A549 (cell line): ENCODE measurements at places on chromosomes 1 and 21. TPM values are rescaled to one million over a fixed set of nuclear protein-coding genes. Genes with fewer than 3 reads are reported as not detected.

DNA sequence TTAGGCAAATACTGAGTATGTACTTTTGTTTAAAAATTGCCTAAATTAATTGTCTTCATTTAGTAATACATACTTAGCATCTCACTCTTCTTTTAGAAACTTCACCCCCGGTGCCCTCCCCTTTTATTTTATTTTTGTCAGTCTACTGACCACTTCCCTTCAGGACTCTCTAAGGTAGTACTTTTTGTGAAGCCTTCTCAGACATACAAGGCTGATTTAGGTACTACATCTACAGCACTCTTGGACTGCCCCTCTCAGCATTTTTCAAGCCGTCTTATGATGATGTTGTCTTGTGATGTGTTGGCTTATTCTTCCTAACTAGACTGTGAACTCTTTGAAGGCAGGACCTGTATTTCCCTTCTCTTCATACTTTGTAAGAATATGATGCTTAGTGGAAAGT is 24.7 kb downstream of the RPS6KC1 start:
- DNase-seq = no peak

SLC9C2 gene
- not detected in 3 replicates for polyA plus RNA-seq

FAM72A gene
- 18.7 to 20.0 TPM (median 18.8 TPM) in 3 replicates for polyA plus RNA-seq

GRCh38 chr1:111770916-111771315 is 15.2 kb downstream of the DDX20 start:
- DNase-seq = no peak

S100A14 gene
- 0.16 to 0.21 TPM (median 0.21 TPM) in 3 replicates for polyA plus RNA-seq

DNA sequence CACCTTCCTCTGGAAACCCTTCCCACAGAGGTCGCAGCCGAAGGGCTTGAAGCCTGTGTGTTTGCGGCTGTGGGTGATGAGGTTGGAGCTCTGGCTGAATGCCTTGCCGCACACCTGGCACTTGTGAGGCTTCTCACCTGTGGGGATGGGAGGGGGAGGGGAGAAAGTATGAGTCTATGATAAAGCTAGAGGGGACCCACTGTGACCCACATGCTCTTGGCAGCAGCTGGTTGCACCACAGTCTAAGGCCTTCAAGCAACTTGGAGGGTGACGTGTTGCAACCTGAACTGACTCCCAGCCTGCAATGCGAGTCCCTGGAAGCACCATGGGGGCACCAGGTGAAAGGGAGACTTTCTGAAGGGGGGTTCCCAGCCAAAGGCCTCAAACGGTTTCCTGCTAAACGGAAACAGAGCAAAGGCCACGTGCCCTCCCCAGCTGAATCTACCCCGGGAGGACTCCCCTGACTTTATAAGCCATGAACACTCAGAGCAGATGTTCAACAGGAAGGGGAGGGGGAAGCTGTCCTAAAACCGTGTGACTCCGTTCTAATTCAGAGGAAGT is 10.6 kb downstream of the GFI1 start:
- DNase-seq = no peak

- peak; percentile 44 for DNase-seq
These were observed 36.8 kb downstream of the RAP1A start for GRCh38 chr1:111656086-111657017.

GRCh38 chr1:85417876-85418275 is 47.1 kb downstream of the DDAH1 start:
- no peak for DNase-seq

GRCh38 chr1:184299406-184299790 is 87.4 kb upstream of the C1orf21 start:
- no peak for DNase-seq

- no peak for DNase-seq
These were observed 196.0 kb upstream of the SAMSN1 start for GRCh38 chr21:14742119-14742518.

U2AF1 gene
- polyA plus RNA-seq = 87.5 to 99.8 TPM (median 98.7 TPM) in 3 replicates

- no peak for DNase-seq
These were observed 33.9 kb downstream of the SMAP2 start for GRCh38 chr1:40407453-40407852.

- no peak for DNase-seq
These were observed 94.6 kb downstream of the ATP6V1G3 start for GRCh38 chr1:198445872-198446271.

GRCh38 chr1:48661726-48662463 is 114.8 kb downstream of the BEND5 start:
- no peak for DNase-seq

DNA sequence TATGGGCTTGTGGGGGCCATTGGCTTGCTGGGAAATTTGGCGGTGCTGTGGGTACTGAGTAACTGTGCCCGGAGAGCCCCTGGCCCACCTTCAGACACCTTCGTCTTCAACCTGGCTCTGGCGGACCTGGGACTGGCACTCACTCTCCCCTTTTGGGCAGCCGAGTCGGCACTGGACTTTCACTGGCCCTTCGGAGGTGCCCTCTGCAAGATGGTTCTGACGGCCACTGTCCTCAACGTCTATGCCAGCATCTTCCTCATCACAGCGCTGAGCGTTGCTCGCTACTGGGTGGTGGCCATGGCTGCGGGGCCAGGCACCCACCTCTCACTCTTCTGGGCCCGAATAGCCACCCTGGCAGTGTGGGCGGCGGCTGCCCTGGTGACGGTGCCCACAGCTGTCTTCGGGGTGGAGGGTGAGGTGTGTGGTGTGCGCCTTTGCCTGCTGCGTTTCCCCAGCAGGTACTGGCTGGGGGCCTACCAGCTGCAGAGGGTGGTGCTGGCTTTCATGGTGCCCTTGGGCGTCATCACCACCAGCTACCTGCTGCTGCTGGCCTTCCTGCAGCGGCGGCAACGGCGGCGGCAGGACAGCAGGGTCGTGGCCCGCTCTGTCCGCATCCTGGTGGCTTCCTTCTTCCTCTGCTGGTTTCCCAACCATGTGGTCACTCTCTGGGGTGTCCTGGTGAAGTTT is 550 bp downstream of the RXFP4 start:
- no peak for DNase-seq

DNA sequence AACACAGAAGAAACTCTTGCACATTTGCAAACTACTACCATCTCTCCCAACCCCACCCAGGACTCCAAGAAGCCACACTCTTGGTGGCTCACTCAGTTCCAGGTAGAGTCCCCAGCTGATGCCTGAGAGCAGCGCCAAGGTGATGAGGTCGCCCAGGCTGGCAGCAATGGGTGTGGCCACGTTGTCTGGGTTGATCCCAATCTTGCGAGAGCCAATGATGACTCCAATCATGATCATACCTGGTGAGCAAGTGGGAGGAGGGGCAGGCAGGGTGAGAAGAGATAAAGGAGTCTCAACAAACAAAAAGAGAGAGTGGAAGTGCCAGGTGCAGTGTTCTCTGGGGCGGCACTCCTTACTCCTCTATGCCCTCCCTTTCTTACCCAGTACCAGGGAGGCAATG is 14.4 kb downstream of the SLC41A1 start:
- DNase-seq = no peak

DNA sequence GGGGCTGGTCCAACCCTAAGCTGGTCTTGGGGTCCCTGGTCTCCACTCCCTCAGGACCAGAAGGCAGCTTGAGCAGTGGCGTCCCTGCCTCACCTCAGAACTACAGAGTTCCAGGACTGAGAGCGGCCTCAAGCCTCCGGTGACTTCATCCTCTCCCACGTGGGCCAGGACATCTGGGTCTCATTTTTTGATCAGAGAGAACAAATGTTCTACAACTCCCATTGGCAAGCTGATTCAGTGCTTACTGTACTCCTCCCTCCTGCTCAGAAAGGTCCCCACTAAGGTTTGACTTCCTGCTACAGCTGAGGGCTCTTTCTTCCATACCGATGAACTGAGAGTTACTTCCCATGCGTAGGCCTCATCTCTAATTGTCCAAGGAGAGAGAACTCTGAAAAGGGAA is 78.5 kb downstream of the PLXNA2 start:
- no peak for DNase-seq

- DNase-seq = peak; percentile 35
These were observed 73.1 kb upstream of the GJB5 start for GRCh38 chr1:34681480-34682451.

DNA sequence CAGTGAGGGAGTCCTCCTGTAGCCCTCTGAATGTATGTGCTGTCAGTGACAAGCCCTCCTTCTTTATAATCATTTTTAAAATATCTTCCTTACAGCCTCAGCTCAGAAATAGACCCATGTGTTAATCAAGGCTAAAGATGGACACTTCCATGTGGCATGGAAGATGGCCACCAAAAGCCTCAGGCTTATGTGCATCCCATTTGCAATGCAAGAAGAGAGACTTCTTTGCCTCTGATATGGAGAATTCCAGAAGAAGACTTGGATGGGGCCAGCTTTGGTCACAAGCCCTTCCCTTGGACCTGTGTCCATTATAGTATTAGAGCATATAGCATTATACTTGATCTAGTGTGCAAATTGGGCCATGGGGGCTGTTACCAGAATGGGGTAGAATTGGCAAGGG is 18.5 kb downstream of the CCDC185 start:
- no peak for DNase-seq

- no peak for DNase-seq
These were observed 13.7 kb downstream of the KIAA1614 start for GRCh38 chr1:180926164-180926981.

DNA sequence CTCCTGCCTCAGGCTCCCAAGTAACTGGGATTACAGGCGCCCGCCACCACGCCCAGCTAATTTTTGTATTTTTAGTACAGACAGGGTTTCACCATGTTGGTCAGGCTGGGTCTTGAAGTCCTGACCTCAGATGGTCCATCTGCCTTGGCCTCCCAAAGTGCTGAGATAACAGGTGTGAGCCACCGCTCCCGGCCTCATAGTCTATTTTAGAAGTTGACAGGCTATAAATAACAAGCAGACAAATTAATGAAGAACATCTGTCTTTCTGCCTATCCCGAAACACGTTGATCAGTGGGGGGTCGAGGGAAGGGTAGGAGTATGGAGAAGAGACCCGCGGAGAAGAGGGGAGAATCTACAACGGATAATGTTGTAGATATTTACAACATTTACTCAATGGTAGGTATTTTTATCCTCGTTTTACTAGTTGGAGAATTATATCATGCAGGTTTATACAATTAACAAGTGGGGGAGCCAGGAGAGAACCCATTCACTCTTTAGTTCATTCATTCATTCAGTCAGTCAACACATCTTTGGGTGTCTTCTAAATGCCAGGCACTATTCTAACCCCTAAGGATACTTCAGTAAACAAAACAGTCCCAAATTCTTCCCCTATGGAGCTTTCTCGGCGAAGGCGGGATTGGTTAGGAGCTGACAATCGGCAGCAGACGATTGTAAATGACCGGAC is 497 bp upstream of the IFNAR2 start:
- no peak for DNase-seq

AJAP1 gene
- not detected in 3 replicates for polyA plus RNA-seq

UFC1 gene
- polyA plus RNA-seq = 149 to 153 TPM (median 150 TPM) in 3 replicates

- no peak for DNase-seq
These were observed 6.2 kb downstream of the TMEM125 start for GRCh38 chr1:43275826-43276620.

ITGB2 gene
- polyA plus RNA-seq = 0.34 to 0.54 TPM (median 0.46 TPM) in 3 replicates
